ENCODE measurements at places on chromosomes 4 and X.

- no peak for DNase-seq
These were observed 33.7 kb upstream of the ADH7 start for GRCh38 chr4:99468889-99469288.

- DNase-seq, result no peak
These were observed 812.2 kb upstream of the TENM3 start for GRCh38 chr4:181431006-181431405.

GRCh38 chrX:16435399-16435986, 214.5 kb upstream of the S100G start:
- DNase-seq, result no peak

DNA sequence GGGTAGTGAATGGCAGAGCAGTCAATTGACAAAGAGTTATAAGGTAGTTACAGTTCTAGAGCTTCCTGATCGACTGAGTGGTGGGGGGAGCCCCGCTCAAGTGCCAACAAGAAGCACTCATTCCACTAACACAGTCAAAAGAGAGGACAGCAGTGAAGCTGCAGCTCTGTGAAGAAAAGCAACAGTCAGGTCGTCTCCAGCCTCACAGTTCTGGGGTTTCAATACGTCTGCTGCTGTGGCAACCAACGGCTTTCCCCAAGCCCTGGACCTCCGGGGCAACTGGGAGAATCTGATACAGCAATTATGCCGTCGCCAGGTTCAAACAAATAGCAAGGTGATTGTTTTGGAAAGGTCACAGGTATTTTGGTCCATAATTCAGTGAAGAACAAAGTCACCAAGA, 30.8 kb downstream of the GPM6B start:
- no peak for DNase-seq

DNA sequence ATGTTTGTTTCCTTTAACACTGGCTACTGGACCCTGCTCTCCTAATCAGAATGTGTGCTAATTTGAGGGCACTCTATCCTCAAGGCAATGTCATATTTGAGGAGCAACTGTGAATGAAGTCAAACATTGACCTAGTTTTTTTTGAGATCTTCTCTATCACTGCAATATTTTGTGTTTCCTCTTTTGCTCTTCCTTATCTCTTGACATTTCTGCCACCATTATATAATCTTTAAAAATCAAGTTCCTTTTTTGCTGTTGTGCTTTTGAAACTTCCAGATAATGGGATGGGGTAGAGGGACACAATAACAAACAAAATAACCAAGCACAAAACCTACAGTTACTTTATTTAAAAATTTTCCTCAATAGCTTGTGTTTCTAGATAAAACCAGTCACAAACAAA, 7.4 kb upstream of the WDFY3 start:
- no peak for DNase-seq

DNA sequence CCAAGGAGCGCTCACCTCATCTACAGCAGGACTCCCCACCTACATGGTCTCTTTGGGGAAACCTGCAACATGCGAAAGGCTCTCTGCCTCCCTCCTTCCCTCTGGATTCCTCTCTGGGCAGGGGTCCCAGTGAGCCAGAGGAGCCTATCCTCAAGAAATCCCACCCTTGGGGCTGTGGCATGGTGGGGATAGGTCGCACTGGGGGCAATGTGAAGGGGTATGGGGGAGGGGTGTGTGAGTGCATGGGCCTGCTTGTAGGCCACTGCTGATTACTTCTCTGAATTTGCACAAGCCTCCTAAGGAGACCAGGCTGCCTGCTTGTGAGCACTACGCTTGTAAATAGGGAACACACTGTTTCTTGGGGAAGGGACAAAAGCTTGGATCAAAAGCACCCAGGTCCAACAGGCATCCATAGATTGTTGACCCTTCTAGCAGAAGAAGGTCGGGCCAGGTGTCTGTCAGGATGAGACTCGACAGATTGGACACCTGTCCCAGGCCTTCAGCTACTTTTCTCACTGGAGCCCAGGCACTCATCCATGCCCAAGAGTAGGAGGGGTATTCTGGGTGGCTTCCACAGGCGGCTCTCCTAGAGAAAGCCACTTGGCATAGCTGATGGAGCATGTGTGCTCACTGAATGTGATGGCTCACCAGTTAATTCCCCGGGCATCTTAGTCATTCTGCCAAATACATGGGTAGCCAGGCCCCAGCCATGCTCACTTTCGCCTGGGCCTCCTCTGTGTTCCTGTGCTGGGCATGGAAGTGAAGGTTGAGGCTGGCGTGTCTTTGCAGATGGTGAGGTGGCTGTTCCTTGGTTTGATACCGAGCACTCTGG, 75.0 kb downstream of the NBDY start:
- DNase-seq, result no peak

DNA sequence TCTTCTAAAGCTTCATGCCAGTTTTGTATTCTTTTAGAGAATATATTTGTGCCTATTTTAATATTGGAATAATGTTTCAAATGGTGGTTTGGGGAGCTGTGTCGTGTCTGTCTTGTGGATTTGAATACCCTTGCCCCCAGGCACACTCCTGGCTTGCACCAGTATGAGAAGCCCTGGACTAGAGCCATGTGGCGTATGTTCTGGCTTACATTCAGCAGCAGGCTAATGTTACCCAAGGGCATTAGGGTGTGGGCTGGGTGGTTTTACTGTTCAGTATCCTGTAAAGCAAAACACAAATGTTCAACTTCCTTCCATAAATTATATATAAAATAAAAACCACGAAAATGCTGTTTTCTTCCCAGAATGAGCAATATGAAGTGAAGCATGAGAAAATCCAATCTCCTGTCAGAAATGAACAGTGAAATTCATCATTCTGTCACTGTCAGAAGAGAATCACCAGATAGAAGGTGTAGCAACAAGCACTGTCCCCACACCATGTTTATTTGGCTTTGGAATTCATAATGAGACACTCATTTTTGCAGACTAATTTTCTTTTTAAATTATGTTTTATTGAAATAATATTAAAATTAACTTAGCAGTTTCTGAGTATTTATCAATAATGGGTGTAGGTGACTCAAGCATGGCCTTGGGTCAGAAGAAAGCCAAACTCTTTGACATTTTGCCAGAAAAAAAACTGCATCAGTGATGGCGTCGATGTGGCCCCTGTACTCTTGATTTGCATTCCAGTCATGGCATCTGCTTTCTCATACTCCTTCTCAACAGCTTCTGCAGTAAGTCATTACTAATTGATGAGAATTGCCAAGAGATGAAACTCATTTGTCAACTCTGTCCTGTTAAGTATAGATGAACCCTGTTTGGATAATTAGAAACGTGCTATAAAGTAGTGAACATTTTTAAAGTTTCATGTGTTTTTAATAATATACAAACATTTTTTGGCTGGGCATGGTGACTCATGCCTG, 43.8 kb downstream of the WWC2 start:
- no peak for DNase-seq

DNA sequence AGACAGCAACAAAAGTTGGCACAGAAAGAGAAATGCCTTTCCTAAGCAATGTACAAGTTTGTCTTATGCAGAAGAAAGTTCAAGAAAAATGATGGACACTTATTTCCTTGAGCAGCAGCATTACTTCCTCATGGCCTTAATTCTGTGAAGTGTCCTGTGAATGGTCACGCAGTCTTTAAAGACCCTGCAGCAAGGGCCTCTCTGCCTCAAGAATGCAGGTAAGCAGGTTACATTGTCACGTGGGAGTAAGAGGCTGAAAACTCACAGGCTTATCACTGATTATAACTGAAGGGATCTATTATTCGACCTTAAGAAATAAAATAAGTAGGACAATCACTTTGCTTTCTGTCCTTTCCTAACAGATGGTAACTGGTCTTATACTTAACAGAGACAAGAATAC, 109.1 kb downstream of the ATP8A1 start:
- DNase-seq, result no peak

DNA sequence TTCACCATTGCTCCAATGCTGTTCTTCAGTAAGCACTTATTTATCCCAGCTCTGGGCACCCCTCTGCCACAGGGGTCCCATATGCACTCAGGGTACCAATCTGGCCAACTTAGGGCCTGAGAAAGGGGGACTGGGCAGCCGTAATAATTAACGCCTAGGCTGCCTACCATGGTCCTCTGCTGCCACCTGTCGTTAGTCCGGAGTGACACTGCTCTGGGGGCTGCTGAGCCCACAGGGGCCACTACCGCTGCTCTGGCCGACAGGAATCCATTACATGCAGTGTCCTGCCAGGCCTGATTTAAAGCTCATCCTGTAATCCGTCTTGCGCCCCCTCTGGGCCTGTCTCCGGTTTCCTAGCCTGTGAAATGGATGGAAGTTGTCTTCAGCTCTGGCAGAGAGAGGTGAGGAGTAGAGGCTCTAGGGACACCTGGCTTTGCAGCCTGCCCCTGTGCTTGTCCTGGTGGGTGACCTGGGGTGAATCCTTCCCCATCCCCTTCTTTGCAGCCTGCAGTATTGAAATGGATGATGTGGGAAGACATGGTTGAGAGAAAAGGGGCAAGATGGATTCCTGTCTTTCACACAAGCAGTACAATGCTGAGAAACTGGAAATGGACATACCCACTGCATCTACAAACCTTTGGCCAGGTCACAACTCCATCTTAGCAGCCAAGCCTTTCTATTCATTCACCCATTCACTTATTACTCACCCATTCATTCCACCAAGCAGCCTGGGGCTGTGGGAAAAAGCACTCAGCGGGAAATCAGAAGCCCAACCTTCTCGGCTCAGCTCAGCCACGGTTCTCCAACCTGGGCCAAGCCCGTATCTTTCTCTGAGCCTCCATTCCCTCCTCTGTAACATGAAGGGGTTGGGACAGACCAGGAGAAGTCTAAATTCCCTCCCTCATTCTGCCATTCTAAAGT, 116.3 kb upstream of the NALF2 start:
- DNase-seq, result peak; percentile 4

- no peak for DNase-seq
These were observed 40.0 kb upstream of the APLN start for GRCh38 chrX:129694805-129695204.
